ENCODE measurements at places on chromosomes 1 and 21. TPM values are rescaled to one million over a fixed set of nuclear protein-coding genes. Genes with fewer than 3 reads are reported as not detected.

KIF14 gene
- 4.2 TPM for total RNA-seq

FCRL2 gene
- total RNA-seq: not detected

EPHA2 gene
- 2.5 TPM for total RNA-seq

MAN1C1 gene
- total RNA-seq: 11.1 TPM

CELA3B gene
- not detected for total RNA-seq

CFAP74 gene
- total RNA-seq: 1.8 TPM

FCRL1 gene
- total RNA-seq: 0.23 TPM

Measured in diencephalon (tissue), 1 donor.